ENCODE measurements at places on chromosomes 3 and 15. TPM values are rescaled to one million over a fixed set of nuclear protein-coding genes. Genes with fewer than 3 reads are reported as not detected.
A peak's percentile ranks its signal among the peaks of the same experiment; 100 is the strongest.

- H3K36me3 ChIP-seq, result no peaks in the 10 kb centered on the region
- peaks cover 36% of the 10 kb centered on the region for H3K4me1 ChIP-seq
- peak overlapping the region; percentile 34 for H3K27ac ChIP-seq
- H3K4me3 ChIP-seq, result no peak overlapping the region
Observed at GRCh38 chr15:72179950-72180581, 17.5 kb downstream of the GRAMD2A start.

The CSTA gene
- total RNA-seq, result 186 TPM

DNA sequence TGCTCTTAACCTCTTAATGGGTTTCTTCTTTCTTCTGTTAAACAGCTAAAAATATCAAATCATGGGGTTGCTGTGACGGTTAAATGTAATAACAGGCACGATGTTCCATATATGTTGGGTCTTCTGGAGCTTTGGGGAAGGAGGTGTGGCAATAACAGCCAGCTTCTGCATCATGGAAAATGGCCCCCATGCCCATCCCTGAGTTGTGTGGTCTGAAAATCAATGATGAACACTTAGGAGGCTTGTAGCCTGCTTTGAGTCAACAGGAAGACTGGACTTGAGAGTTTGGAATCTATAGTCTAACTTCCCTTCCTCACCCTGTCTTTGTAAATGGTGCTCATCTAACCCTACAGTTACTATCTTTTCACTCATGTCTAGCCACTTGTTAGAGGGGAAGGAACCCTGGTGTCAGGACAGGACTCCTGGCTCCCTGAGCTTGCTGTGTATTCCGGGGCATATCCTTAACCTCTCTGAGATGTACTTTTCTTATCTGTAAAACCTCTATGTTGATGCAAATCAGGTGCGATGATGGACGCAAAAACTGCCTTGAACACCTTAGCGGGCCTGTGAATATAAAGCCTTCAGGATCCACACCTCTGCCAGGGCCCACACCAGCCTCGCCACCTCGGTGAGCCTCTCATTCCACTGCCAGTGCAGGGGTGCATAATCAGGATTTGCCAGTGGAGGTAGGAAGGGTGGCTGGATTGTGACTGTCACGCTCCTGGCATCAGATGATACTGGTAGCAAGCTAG, 27.5 kb downstream of the SMAD3 start:
- DNase-seq, result no peak
- H3K27ac ChIP-seq, result no peak overlapping the region
- H3K27me3 ChIP-seq, result no peaks in the 10 kb centered on the region
- no peak overlapping the region for H3K4me3 ChIP-seq
- H3K4me1 ChIP-seq, result peaks cover 68% of the 10 kb centered on the region

DNA sequence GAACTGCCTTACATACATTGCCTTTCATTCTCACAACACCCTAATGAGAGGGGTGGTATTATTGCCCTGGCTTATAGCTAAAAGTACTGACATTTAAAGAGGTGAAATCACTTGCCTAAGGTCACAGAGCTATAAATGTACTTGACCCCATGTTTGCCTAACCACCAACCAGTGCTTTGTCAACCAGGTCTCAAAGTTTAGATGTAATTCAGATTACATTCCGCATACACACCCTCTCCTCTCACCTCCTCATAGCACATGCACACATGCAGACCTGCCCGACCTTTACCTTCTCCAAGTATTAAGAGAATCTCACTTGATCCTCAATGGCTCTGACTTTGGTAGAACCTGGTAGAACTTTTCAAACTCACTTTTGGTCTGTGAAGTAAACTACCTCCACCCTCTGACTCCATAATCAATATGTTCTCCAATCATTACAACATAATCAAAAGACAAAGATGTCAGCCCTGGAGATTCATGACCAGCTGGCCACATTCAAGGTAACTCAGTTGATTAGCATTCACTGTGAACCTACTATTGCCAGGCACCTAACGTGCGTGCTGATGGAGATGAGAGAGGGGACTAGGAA, 63.2 kb upstream of the HES1 start:
- no peaks in the 10 kb centered on the region for H3K36me3 ChIP-seq
- DNase-seq, result no peak
- H3K4me3 ChIP-seq, result no peak overlapping the region
- peaks cover 25% of the 10 kb centered on the region for H3K4me1 ChIP-seq
- H3K27ac ChIP-seq, result no peak overlapping the region

The FBXO40 gene
- not detected for total RNA-seq

DNA sequence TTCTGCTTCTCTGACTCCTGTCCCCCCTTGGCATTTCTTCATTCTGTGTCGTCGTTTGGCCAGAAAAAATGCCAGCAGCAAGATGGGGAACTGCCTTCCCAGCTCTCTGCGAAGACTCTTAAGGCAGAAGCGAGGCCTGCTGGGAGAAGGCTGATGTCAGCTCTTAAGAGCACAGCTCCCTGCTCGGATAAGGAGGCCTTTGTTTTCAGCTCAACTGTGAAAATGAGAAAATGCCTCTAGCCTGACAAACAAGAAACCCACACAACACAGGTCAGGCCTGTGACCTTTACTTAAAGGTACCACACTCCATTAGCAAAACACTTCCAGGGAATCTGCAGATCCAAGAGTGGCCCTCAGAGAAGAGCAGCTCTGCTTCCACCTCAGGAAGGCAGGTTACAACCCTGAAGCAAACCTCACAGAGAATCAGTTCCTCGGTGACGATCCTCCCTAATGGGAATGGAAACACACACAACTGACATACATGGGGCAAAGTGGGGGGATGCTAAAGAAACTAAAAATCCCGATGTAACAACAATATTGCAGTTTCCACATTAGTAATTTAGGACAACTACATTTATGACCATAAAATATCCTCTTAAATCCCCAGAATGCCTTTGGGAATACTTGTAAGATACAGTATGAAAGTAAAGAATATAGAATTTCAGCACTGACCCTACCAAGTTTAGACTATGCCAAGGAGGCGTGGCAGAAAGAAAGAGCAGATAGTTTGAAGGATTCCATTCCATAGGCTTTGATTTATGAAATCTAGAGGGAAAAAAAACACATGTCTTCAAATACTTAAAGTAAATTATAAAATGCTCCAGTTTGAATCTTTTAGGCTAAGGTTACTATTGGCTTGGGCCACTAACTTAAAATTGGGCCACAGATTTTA, 52.1 kb downstream of the VGLL4 start:
- H3K27me3 ChIP-seq, result no peaks in the 10 kb centered on the region
- DNase-seq, result no peak
- no peak overlapping the region for H3K4me3 ChIP-seq
- no peaks in the 10 kb centered on the region for H3K36me3 ChIP-seq
- peaks cover 75% of the 10 kb centered on the region for H3K4me1 ChIP-seq

DNA sequence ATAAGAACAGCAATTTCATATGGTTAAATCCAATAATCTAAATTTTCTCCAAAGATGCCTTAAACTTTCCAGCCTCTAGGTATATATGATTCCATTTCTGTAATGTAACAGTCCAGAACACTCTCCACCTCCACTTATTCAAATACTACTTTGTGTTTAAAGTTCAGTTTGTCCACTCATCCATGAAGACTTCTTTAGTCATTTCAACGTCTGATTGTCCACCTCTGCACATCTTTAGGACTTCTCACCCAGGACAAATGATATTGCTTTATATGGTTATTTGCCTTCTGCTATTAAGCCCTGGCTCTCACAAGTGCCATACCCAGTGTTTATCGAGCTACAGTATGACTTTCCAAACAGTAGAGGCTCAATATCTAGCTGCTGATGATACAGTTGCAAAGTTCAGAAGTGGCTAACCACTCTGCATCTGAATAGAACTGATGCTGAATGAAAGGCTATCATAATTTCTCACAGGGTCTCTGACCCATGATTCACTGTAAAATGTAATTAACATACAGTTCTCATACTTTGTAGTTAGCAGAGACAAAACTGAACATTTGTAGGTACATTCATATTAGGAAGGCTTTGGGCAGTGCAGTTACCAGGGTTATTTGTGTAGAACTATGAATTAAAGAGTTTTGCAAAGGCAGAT, 93.7 kb upstream of the MBNL1 start:
- H3K36me3 ChIP-seq, result no peaks in the 10 kb centered on the region
- no peak for DNase-seq
- H3K4me3 ChIP-seq, result no peak overlapping the region
- no peaks in the 10 kb centered on the region for H3K27me3 ChIP-seq
- H3K27ac ChIP-seq, result no peak overlapping the region

DNA sequence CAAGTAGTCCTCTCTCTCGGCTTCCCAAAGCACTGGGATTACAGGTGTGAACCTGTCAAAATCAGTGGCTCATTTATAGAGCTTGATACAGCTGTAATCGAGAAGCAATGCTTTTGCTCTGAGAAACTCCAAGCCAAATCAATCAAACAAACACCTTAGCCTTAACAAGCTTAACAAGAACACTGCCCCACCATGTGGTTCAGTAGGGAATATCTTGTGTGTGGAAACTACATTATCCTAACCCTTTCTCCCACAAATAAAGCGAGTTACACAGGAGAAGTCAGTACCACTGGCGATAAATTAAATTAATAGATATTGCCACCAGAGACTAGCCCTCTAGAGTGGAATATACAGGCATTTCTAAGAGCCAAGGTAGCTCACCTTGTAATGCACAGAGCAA, 13.9 kb downstream of the CDAN1 start:
- no peaks in the 10 kb centered on the region for H3K27me3 ChIP-seq
- no peak overlapping the region for H3K27ac ChIP-seq
- H3K4me3 ChIP-seq, result no peak overlapping the region
- DNase-seq, result no peak
- H3K4me1 ChIP-seq, result no peaks in the 10 kb centered on the region

GRCh38 chr3:106740116-106740515, 637.1 kb upstream of the CCDC54 start:
- no peak for DNase-seq
- H3K4me1 ChIP-seq, result no peaks in the 10 kb centered on the region
- H3K27ac ChIP-seq, result no peak overlapping the region
- H3K27me3 ChIP-seq, result no peaks in the 10 kb centered on the region
- no peak overlapping the region for H3K4me3 ChIP-seq

DNA sequence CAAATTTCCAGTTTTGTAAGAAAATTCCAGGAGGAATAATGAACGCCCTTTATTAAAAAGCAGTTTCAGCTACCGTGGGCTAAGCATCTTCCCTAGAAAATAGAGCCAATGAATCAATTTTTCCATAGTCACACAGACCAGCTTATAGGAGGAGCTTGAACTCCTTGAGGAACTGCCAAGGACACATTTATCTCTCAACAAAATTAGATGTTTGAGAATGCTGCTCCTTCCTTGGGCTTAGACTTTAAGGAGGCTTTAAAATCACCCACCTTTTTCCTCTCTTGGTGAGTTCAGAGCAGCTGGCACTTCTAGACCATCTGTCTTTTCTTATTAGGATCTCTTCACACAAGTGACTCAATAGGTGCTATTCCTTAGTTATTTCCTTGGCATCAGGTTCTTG, 588.0 kb downstream of the SQOR start:
- no peak overlapping the region for H3K27ac ChIP-seq
- no peaks in the 10 kb centered on the region for H3K36me3 ChIP-seq
- no peaks in the 10 kb centered on the region for H3K4me1 ChIP-seq
- H3K4me3 ChIP-seq, result no peak overlapping the region
- no peaks in the 10 kb centered on the region for H3K27me3 ChIP-seq

GRCh38 chr3:194294199-194294894, 56.8 kb downstream of the CPN2 start:
- no peaks in the 10 kb centered on the region for H3K36me3 ChIP-seq
- peaks cover 11% of the 10 kb centered on the region for H3K4me1 ChIP-seq
- no peak overlapping the region for H3K27ac ChIP-seq
- peaks cover 8% of the 10 kb centered on the region for H3K27me3 ChIP-seq
- H3K4me3 ChIP-seq, result no peak overlapping the region

DNA sequence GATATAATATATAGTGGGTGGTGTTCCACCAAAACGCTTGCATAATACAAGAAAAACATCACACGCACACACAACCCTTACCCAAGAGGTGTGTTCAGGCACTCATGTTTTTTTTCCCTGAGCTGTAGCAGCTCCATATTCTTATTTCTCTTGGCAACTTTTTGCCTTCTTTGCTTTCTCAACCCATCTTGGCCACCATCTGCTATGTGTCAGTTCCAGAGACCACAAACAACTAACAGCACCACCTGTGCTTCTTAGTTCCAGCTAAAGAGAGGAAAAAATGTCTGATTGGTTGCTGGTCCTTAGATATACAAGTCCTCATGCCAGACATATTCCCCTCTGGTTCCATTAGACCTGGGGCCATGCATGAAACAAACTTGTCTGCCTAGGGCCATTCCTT, 11.9 kb downstream of the ACTC1 start:
- no peaks in the 10 kb centered on the region for H3K36me3 ChIP-seq
- H3K27ac ChIP-seq, result no peak overlapping the region
- H3K4me1 ChIP-seq, result no peaks in the 10 kb centered on the region
- H3K27me3 ChIP-seq, result no peaks in the 10 kb centered on the region

DNA sequence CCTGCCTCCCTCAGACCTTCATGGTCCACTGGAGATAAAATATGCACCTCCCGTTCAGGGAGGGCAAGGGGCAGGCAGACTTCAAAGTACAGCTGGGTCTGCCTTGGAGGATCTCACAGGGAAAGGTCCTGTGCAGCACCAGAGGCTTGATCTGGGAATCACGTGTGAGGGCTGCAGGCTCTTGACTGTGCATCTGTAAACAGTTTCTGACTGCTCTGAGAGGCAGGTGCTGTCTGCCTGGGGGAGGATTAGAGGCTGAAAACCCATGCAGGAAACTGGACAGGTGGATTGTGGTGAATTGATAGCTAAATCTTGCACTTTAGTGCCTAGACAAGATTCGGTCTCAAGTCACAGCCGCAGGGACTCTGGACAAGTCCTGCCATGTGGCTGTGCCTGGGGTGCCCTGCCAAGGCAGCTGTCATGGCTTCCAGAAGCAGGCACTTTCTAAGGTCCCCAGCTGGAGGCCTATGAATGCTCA, 239.3 kb downstream of the EPHB1 start:
- DNase-seq, result no peak
- H3K27ac ChIP-seq, result no peak overlapping the region
- no peaks in the 10 kb centered on the region for H3K4me1 ChIP-seq
- H3K4me3 ChIP-seq, result no peak overlapping the region
- H3K27me3 ChIP-seq, result no peaks in the 10 kb centered on the region

- H3K36me3 ChIP-seq, result peaks cover 16% of the 10 kb centered on the region
- H3K27me3 ChIP-seq, result no peaks in the 10 kb centered on the region
- H3K4me3 ChIP-seq, result no peak overlapping the region
- no peak for DNase-seq
- H3K4me1 ChIP-seq, result no peaks in the 10 kb centered on the region
Observed at GRCh38 chr15:76752549-76752948, 152.6 kb downstream of the SCAPER start.

- no peak overlapping the region for H3K27ac ChIP-seq
- no peaks in the 10 kb centered on the region for H3K36me3 ChIP-seq
- no peak overlapping the region for H3K4me3 ChIP-seq
- H3K4me1 ChIP-seq, result no peaks in the 10 kb centered on the region
Observed at GRCh38 chr3:12452361-12453330, 31.6 kb upstream of the TSEN2 start.
